ENCODE measurements at places on chromosomes 12 and 14.

DNA sequence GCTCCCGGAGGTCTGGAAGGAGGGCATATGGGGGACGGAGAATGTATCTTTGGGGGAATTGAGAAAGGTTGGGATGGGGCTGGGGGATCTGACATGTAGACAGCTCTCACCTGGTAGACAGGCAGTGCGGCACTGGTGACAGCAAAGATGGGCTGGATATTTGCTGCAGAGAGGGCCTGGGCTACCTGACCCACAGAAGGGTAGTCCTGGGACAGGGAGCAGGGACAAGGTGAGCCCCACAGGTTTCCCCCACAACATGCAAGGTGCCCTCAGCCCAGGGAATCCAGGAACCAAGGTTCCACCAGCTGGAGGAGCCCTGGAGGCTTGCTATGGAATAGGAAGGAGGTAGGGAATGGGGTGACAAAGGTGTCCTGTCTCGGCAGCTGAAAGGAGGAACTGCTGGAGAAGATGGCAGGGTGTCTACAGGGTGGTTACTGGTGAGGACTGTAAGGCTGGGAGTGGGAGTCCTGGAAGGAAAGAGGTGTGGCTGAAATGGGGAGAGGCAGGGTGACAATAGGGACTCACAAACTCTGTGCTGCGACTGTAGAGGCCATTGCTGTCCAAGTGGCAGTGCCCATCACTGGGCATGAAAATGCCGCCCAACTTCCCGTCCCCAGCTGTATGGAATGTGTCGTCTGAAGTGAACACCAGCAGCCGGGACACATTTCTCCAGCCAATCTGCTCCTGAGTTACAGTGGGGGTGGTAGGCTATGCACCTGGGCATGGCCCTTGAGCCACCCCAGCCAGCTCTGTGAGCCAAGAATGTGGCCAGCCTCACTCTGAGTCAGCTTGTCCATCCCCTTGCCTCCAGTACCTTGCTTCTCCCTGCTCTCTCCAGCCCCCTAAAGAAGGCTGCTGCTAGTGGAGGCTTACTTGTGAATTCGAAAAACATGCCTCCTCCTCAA is 11.3 kb downstream of the ITGB7 start:
- no peak for DNase-seq

DNA sequence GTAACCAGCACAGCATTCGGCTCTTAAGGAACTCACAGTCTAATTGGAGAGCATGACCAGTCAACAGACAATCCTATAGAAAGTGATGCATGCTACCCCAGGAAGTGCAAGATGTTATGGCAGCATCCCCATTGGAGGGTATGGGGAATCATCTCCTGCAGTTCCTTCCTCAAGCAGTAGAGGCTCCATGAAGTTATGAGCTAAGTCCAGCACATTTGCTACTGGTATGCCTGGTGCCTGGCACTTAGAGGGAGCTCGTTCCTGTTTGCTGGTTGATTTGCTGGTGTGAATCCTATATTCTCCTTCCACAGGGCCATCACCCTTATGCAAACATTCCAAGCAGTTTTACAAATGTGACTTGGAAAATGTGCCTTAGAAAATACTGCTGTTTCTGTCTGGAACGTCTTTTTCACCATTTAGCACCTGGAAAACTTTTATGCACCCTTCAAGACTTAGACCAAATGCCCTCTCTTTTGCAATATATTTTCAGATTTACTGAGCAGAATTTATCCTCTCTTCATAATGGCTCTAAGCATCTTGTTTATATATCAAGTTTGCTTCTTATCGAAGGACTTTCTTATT is 136.1 kb upstream of the WSCD2 start:
- DNase-seq: no peak

GRCh38 chr14:49191380-49191779 is 394.8 kb downstream of the RPS29 start:
- DNase-seq: no peak

- DNase-seq: no peak
Measured at GRCh38 chr14:98137131-98138025, 1134.6 kb downstream of the BCL11B start.

DNA sequence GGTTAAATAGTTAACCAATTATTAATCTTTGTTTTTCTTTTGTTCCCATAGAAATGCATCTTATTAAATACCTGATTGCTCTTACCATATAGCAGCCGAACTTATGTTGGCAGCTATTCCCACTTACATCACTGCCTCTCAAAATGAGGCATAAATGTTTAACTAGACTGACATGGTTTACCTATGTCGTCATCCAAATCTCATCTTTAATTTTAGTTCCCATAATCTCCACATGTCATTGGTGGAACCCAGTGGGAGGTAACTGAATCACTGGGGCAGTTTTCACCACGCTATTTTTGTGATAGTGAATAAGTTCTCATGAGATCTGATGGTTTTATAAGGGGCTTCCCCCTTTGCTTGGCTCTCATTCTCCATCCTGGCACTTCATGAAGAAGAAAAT is 499.2 kb upstream of the ATP2B1 start:
- DNase-seq: no peak

DNA sequence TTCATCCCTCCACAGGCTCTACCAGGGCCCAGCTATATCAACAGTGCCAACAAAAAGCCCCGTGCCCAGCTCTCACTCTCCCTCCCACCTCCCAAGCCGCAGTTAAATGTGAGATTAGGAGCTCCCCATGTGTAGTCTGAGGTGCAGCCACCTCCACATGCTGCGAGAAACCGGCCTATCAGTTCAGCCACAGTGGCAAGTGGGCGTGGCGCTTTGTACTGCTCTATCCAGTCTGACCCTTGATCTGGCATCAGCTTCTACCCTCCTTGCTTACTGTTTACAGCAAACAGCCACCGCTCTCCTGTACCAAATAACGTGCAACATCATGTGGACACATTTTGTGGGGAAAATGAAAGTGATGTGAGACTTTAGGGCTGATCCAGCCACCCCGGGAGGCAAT is 1.7 kb downstream of the PLEK2 start:
- no peak for DNase-seq

DNA sequence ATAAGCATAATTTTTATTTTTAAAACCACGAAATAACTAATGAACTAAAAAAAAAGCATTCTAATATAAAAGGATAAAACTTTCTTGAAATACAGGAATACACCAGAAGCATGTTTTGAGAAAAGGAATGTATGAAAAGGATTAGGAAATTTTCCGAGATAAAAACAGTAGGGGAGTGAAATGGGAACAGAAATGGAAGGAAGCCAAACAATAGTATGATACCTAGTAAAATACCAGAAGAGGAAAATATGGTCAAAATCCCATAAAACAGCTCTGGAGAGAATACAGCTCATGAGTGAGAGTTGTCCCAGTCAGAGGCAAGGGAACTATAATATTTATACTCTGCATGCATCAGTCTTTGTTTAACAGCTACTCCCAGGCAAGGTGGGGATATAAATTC is 1016.2 kb downstream of the SLC6A15 start:
- DNase-seq: no peak

GRCh38 chr12:44526655-44527182 is 349.4 kb downstream of the NELL2 start:
- no peak for DNase-seq

DNA sequence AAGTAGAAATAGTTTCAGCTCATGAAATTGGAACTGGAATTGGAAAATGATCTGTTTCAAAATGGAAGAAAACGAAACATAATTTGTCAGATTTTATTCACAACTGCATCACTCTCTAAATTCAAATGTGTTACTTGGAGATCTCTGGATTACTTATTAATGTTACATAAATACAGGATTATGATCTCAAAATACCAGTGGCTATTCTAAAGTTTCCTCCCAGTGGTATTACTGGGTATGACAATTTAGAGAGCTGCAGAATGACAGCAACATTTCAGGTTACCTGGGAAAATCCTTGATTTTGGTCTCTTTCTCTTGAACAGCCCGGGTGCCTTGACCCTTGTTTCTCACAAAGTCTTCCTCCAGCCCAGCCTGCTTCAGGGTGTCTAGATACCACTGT is 14.2 kb downstream of the FAM161B start:
- no peak for DNase-seq

- DNase-seq: no peak
Measured at GRCh38 chr12:19575337-19576243, 136.3 kb downstream of the AEBP2 start.

- no peak for DNase-seq
Measured at GRCh38 chr12:5197131-5197530, 153.5 kb downstream of the KCNA5 start.

DNA sequence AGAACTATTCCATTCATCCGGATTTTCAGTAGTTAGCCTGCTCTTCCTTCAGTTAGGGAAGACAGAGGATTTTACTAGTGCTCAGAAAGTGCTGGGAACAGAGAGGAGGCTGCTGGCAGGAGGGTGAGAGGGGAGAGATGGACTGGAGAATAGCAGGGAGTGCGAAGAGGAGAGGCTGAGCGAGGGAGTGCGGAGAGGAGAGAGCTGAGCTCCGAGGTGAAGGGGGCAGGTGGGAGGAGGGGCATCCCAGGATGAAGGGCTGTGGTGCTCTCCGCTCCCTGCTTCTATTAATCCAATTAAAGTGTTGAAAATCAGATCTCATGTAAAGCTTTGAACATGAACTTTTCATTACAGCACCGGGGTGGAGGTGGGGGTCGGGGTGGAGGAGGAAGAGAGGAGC is 20.4 kb upstream of the SMOC1 start:
- no peak for DNase-seq

DNA sequence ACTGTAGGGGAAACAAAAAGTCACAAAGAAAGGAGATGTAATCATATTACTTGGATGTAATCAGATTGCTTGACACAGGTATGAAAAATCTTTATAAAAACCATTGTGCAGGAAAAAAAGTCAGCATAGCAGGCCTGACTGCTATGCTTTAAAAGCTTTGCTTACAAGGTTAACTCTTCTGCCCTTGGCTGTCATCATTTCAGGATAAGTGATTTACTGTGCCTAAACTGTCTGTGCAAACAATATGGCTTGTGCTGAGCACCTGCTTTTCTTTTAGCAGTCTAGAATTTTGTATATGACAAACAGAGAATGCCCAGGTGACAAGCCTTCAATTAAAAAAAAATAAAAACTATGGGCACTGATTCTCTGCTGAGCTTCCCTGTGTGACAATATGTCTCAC is 63.8 kb upstream of the PLEKHG7 start:
- DNase-seq: no peak

Measured in stimulated activated CD4-positive, alpha-beta T cell treated with anti-CD3 and anti-CD28 coated beads, Interleukin-1b, Interleukin-23, amount 100 ng/mL, for 24 hours (primary cell).